Naive thymus-derived CD4-positive, alpha-beta T cell (primary cell): ENCODE measurements at places on chromosomes 5 and 9.

- DNase-seq: no peak
Measured at GRCh38 chr5:141354900-141355469, at the start of gene PCDHGA4. Gene PCDHGA4 (plus strand): TSS chr5:141355021. CDS start chr5:141355108, 87 bp downstream.

- DNase-seq: no peak
Measured at GRCh38 chr5:103228588-103228987, 30.0 kb upstream of the MACIR start.

GRCh38 chr9:11828201-11828600, 865.0 kb upstream of the TYRP1 start:
- no peak for DNase-seq

GRCh38 chr5:135950611-135951010, 4.2 kb downstream of the LECT2 start:
- no peak for DNase-seq

- DNase-seq: no peak
Measured at GRCh38 chr9:76891874-76892273, 14.0 kb downstream of the PRUNE2 start.

DNA sequence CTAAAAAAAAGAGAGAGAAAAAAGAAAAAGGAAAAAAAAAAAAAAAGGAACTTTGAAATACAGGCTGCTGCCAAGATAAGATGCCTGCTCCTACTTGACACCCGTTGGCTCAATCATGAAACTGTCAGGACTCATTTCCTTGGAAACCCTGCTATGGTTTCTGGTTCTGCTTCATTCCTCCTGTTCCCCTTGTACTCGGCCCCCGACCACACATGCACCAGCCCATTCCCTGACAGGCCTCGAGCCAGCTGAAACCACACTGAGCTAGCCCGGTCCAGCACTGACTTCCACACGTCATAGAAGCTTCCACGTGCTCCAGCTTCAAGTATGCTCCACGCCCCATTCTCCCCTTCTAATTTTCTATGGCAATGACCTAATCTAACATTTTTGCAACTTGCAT, 93.2 kb downstream of the MYO10 start:
- DNase-seq: no peak

DNA sequence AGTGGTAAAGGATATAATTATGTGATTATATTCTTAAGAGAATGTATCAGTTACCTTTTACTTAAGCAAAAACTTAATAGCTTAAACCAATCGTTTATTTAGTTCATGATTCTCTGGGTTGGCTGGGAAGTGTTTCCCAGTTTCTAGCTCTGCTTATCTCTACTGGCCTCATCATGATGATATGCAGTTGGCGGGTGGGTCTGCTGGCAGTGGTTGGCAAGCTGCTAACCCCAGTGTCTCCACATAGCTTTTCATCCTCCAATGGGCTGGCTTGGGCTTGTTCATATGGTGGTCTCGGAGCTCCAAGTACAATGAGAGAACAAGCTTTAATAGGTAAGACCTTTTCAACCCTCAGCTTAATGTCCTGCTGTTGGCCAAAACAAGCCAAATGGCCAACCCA, 43.8 kb downstream of the ABLIM3 start:
- DNase-seq: no peak

GRCh38 chr9:131214286-131214856, 61.9 kb downstream of the FAM78A start:
- no peak for DNase-seq

- no peak for DNase-seq
Measured at GRCh38 chr5:13519131-13519530, 425.4 kb downstream of the DNAH5 start.

DNA sequence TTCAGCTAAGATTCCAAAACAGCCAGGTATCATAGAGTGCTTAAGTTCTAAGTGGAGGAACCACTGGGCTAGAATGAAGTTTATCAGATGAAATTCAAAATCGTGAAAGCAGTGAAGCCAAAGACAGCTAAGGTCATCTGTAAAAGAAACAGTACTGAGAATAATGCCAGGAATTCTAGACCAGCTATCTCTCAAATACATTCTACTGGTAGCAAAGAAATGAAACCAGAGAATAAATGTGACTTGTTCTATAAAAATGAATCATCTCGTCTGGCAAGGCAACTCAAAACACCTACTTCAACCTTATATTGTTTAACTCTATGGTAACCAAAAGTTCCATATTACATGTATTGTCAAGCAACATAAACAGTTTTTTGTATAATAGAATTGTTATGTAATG, 51.3 kb upstream of the RGMB start:
- no peak for DNase-seq

DNA sequence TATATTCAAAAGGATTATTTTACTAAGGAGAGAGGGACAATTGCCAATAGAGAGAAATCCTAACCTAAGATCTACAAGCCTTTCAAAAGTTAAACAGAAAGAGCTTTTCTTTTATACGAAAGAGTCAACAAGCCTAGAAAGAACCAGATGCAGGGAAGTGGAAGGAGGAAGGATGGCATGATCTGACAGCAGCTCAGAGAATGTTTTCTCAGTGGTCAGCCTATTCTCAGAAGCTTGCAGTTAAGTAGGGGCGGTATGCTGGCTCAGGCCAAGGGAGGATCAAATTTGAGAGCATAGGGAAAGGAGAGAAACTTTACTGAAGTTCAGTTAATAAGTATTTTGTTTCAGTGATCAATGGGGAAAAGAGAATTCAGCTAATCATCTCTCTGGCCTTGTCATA, 88.0 kb upstream of the FTMT start:
- DNase-seq: no peak

- DNase-seq: no peak
Measured at GRCh38 chr5:75331095-75332090, 5.6 kb upstream of the HMGCR start.

DNA sequence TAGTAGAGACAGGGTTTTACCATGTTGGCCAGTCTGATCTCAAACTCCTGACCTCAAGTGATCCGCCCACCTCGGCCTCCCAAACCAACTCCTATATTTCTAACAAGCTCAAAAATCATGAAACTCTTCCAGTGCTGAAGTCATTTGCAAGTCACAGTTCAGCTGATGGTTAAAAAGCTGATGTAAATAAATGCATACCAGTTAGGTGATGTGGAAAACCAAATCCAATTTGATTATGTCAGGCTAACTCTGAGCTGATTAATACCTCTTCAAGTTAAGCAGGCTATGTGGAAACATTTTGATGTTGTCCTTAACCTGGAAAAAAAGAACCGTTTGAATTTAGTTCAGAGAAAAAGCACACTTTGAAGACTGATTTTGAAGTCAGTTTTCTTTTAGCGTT, 51.0 kb downstream of the TMEM252 start:
- no peak for DNase-seq

DNA sequence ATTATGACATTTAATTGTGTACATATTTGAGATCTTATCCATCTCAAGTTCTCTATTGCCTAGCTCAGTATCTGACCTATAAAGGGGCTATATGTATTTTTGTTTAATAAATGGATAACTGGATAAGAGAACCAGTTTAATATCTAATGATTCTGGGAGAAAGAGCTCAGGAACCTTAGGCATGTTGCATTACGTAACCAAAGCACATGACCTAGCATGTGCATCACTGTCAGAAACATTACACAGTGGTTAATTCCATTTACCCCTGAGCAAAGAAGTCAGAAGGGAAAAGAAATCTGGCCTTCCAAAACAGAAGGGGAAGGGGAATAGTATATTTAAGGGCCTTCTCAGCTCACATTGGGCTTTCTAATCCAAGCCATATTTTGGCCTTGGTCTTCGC, 12.3 kb downstream of the PAPPA start:
- no peak for DNase-seq

- no peak for DNase-seq
Measured at GRCh38 chr9:124266139-124266825, 8.5 kb downstream of the NEK6 start.

DNA sequence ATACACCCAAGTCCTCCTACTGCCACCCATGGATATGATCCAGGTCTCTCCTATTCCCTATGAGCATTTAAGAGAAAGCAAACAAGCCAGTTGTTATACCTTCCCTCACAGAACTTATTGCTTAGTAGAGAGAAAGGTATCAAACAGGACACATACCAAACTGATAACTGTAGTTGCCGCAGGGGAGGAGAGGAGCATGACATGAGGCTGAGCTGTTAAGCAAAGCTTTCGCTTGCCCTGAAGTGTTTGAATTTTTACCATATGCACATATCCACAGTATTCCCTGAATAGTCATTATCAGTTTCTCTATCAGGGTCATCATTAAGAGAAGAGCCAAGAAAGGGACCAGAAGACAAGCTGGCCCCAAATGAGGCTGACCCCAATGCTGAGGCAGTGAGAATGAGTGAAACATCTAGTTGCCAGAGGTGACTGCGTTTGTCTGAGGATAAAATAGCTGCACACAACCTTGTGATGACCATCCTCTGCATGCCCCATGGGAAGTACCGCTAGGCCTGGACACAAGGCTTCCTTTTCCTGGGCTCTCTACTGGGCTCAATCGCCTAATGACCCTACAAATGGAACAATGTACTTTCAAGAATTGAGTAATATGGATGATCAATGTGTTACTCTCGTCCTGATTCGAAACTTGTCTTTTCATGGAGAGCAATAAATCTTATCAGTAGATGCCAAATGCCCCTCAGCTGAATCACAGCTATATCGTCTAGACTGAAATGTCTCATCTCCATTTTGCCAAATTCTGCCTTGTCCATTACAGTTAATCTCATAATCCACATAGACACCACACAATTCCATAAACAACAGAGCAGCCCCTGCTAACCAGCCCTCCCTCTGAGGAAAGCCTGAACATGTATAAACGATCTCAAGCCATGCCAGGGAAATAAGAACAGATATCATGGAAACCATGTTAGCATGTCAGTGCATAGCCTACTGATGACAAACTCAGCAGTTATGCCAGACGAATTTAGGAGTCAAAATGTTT, 4.3 kb upstream of the IFNK start:
- no peak for DNase-seq

- no peak for DNase-seq
Measured at GRCh38 chr9:93041108-93041802, 17.2 kb upstream of the SUSD3 start.

GRCh38 chr5:83084336-83084735, 7.0 kb downstream of the XRCC4 start:
- no peak for DNase-seq

- peak; percentile 39 for DNase-seq
Measured at GRCh38 chr5:151079838-151080612, 809 bp downstream of the TNIP1 start.

- DNase-seq: no peak
Measured at GRCh38 chr5:127351418-127351817, 60.8 kb downstream of the MEGF10 start.

GRCh38 chr5:137209232-137209809, 289.8 kb downstream of the SPOCK1 start:
- no peak for DNase-seq

- DNase-seq: no peak
Measured at GRCh38 chr9:80134487-80134886, 562.7 kb downstream of the TLE4 start.

DNA sequence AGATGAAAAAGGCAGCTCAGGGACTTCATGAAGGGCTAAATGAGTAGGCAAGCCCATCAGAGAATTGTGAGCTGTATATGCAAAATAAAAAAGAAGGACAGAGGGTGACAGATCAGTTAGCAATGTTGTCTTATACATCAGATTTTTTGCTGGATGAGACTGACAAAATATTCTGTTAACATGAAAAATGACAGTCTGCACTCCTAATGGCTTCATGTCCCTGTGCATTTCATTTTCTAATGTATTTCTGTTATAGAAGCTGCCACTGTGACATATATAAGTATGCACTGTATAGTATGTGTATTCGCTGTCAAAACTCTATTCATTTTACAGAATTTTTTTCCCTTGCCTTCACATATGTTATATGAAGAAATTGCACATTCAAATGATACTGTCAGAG, 559.5 kb downstream of the DMRTA1 start:
- no peak for DNase-seq

GRCh38 chr5:72436796-72437471, 70.3 kb downstream of the ZNF366 start:
- DNase-seq: no peak

GRCh38 chr5:180161420-180162303, 47.3 kb downstream of the RASGEF1C start:
- DNase-seq: no peak

DNA sequence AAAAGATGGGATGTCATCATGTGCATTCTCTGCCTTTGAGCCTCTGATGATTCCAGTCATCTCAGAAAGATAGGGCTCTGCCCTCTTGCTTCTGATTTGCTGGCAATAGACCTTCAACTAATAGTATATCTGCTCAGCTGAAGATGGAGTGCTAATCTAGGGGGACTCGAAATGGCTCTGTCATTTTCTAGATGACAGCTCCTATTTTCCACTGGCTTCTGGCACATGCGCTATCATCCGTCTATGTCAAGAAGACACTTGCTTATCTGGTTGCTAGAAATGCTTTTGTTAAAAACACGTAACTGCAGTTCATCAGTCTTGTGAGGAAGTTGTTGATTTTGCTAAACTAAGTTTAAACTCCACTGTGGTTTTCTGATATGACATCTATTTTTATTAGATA, 265.5 kb upstream of the ZNF608 start:
- DNase-seq: no peak
